Left renal cortex interstitium (tissue), 4 donors: ENCODE measurements at places on chromosomes 1 and 21.

DNA sequence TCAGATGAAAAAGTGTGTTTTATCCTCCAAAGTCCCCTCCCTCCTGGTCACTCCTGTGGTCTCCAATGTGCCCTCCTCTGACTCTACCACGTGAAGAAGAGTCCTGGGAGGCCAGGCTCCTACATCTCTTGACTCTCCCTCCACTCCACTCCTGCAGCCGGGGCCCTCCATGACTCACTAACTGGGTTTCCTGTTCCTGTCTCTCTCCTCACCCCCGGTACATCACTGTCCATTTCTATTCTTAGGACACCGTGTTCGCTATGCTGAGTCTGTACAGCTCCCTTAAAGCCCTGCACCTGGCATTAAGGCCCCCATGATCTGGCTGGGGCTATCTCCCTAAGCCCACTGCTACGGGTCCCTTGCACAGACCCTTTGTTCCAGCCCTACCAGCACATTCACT is 93.4 kb downstream of the BCAR3 start:
- no peak for DNase-seq

DNA sequence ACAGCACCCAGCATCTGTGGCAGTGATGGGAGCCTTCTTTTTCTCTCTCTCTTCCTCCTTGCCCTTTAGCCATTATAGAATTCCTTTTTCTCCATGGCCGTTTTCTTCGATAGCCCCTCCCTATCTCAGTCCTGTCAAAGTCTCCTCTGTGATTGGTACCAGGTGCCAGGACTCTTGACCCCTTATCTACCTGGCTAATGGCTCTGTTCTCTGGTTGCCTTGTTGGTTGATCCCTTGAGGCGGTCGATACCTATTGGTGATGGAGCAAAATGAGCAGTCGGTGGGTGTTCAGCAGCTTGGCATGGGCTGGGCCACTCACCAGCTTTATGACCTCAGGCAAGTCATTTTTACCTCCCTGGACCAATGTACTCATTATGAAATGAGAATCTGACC is 2.0 kb downstream of the ATF3 start:
- DNase-seq: no peak

- no peak for DNase-seq
Measured at GRCh38 chr1:15100121-15100879, 53.2 kb upstream of the TMEM51 start.

- DNase-seq: no peak
Measured at GRCh38 chr1:158527190-158527815, 26.9 kb downstream of the OR6Y1 start.

GRCh38 chr1:63051886-63052285 is 268.0 kb downstream of the ATG4C start:
- DNase-seq: no peak

- DNase-seq: no peak
Measured at GRCh38 chr1:31750858-31751510, 13.2 kb downstream of the ADGRB2 start.

DNA sequence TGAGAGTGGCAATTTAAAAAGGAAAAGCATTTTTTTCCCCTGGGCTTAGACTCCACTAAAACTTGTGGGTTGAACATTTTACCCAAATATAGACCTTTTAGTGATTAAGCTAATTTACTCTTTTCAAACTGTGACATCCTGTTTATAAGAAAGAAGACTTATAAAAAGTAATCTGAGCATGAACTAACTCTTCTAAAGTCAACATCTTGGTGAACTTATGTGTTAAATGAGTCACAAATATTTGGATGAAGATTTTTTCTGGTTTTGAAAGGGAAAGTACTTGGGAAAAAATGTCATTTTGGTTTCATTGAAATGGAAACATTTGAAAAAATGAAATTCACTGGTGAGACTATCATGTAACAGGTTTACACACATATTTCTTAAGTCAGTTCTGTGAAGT is 109.8 kb downstream of the KCNK2 start:
- DNase-seq: no peak

GRCh38 chr1:184753117-184753516 is 1.5 kb downstream of the EDEM3 start:
- DNase-seq: no peak

DNA sequence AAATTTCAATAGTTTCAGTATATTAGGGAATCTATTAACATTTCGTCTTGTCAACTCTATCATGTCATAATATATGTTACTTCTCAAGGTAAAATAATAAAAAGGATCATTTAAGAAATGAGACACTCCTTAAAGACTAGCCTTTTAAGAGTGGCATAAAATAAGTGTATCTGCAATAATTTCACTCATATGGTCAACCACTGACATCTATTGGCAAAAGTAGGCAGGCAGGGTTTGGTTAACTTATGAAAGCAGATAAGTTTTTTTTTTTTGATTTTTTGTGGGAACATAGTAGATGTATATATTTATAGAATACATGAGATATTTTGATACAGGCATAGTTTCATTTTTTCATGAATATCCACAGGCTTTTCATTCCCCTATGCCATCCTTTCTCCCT is 5.5 kb upstream of the RGS21 start:
- DNase-seq: peak; percentile 1

- DNase-seq: no peak
Measured at GRCh38 chr1:4027492-4028138, 127.5 kb upstream of the C1orf174 start.

- DNase-seq: no peak
Measured at GRCh38 chr1:163188947-163189346, 13.8 kb downstream of the RGS5 start.

GRCh38 chr1:116231752-116232151 is 120.6 kb downstream of the MAB21L3 start:
- no peak for DNase-seq

GRCh38 chr1:206962272-206962671 is 8.0 kb downstream of the FCAMR start:
- DNase-seq: no peak

GRCh38 chr1:24424207-24424606 is 8.6 kb downstream of the NIPAL3 start:
- DNase-seq: no peak

DNA sequence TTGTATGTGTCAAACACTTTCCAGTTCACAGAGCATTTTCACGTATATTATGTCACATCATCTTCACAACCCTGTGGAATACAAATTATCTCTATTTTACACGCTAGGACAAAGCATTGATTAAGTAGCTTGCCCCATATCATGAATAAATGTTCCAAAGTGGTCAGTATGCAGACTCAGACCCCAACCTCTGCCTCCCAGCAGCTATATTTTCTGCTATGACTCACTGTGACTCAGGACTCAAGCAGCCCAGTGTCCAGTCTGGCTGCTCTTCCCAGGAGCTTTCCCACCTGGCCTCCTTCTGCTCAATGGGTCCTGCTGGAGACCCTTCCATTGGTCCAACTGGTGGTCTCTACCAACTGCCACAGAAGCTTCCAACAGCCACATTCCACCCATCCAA is 56.0 kb upstream of the RAP1A start:
- DNase-seq: no peak

GRCh38 chr1:39668111-39668510 is 3.8 kb downstream of the NT5C1A start:
- DNase-seq: no peak

DNA sequence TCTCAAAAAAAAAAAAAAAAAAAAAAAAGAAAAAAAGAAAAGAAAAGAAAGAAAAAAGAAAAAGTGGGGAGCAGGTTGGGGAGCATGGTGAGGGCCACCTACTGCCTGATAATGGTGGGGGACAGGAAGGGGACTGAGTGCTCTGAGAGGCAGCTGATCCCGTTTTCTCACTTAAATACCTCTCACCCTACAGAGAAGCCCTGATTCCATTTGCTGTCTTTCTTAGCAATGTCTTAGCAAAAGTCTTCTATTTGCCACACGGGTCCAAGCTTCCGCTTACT is 692 bp upstream of the H6PD start:
- no peak for DNase-seq

DNA sequence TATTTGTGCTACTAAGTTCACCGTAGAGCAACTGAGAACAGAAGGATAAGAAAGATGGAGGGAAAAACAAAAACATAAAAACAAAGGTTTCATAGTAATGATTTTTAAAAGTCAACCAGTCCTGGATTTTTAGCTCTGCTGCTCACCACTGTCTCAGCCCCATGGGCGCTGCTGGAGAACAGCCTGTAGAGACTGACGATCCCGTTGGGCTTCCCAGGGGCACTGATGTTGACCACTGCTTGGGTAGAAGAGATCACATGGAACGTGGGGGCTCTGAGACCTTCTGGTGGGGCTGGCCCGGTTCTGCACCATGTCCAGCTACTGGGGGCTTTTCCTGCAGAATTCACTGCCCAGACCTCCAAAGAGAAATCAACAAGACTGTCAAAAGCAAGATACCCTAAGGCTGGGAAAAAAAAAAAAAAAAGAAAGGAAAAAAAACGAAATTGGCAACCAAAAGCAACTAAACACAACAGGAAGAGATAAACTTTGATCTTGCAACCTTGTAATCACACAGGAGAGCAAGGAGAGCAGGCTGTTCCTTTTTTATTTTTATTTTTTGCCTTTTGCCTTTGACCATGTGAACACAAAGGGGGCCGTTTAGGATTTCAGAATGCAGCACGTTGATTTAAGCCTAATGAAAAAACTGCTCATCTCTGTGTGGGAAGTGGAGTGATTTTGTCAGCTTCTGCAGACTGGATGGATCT is 83.5 kb downstream of the KCTD3 start:
- DNase-seq: no peak

DNA sequence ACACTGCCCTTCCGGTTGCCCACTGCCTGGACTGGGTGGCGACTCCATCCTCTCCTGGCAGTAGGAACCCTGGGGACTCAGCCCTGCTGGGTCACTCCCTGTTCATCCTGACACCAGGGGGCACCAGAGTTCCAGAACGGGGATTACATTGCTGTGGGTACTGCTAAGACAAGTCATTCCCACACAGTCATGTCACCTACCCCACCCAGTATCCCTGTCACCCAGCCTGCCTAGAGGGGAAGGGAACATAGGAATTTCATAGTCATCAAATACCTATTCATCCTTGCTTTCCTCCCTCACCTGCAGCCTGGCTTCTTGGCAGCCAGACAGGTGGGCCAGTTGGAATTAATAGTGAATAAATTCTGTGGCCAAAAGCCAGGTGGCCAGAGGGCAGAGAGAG is 9.8 kb upstream of the SFN start:
- DNase-seq: no peak

- no peak for DNase-seq
Measured at GRCh38 chr1:228321435-228321834, 85.2 kb downstream of the TRIM11 start.

DNA sequence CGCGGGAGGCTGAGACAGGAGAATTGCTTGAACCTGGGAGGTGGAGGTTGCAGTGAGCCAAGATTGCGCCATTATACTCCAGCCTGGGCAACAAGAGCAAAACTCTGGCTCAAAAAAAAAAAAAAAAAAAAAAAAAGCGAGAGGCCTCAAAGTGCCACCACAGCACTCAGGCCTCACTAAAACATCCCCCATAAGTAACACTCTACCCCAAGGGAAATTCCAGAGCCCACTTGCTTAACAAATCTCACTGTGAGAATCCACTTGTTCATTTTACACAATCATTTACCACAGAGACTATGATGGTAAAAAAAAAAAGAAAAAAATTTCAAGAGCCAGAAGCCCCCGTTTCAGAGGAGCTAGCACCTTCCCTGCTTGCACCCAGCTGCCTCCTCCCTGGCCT is 26.3 kb upstream of the EXOSC10 start:
- DNase-seq: no peak

- no peak for DNase-seq
Measured at GRCh38 chr1:4256351-4256750, 356.3 kb upstream of the C1orf174 start.

DNA sequence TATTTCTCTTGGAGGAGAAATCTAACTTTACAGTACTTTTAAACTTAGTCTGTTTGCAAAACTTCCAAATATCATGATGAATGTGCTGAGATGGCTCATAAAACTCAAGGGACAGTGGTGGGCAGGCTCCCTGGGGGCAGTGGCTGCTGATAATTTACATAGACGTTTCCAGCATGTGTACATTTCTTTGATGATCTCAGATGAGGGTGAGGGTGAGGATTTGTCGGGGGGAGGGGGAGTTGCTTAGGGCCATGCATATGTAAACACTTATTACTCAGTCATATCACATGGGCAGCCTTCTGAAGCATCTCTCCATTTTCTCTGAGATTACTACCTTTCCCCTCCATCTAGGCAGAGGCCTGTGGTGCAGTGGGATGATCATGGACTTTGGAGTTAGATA is 152.9 kb upstream of the HMGB4 start:
- DNase-seq: no peak

DNA sequence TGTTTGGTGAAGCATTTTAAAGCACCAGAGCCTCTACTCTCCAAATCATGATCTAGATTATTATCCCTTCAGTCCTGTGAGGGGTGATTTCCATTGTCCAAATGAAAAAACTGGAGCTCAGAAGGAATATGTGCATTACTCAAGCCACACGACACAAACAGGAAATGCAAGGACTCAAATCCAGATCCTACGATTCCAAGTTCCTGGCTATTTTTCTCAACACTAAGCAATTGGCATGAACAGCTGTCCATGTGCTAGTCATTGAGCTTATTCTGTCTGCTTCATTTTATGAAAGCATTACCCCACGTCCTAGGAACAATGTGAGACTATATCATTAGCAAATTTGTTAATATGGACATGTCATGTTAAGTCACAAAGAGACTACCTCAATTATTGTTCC is 273.1 kb upstream of the LYPLAL1 start:
- no peak for DNase-seq

DNA sequence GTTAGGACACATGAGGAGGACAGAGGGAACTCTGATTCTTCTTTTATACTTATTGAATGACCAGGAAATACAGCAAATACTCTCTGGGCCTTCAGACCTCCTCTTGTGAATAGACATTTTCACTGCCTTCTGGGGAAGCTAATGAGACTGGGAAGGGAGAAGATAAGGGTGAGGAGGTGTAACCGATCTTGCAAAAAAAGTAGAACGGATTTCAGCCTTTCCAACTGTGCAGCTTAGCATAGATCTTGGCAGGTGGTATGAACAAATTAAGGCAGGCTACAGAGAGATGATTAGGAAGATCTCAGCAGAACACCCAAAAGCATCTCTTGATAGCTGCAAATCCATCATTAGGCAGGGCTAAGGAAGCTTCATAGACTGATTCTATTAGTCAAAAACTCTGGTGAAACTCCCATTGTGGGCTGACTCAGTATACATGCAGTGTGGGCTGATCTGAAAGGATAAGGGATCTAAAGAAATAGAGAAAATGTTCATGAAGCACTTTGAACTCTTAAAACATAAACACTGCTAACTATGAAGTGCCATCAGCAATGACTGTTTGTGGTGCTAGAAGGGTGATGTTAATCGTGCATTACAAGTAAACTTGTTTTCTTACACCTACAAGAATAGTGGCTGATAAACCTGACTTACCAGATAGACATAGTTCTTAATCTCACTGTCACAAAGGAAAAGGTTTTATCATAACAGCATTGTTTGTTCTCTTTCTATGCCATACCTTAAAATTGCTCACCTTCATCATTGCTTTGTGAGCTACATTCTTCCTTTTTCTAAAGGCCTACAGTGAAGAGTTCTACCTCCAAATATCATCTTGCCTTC is 85.5 kb upstream of the PALMD start:
- no peak for DNase-seq
